ENCODE measurements at places on chromosomes 7 and 10.
A peak's percentile ranks its signal among the peaks of the same experiment; 100 is the strongest.

- DNase-seq: no peak
Measured at GRCh38 chr7:27173956-27174873, at the start of gene HOXA10. HOXA10 (minus strand) TSS chr7:27174320; CDS start chr7:27174306, 14 bp downstream.

GRCh38 chr7:121932768-121933167, 59.8 kb downstream of the PTPRZ1 start:
- DNase-seq: no peak

DNA sequence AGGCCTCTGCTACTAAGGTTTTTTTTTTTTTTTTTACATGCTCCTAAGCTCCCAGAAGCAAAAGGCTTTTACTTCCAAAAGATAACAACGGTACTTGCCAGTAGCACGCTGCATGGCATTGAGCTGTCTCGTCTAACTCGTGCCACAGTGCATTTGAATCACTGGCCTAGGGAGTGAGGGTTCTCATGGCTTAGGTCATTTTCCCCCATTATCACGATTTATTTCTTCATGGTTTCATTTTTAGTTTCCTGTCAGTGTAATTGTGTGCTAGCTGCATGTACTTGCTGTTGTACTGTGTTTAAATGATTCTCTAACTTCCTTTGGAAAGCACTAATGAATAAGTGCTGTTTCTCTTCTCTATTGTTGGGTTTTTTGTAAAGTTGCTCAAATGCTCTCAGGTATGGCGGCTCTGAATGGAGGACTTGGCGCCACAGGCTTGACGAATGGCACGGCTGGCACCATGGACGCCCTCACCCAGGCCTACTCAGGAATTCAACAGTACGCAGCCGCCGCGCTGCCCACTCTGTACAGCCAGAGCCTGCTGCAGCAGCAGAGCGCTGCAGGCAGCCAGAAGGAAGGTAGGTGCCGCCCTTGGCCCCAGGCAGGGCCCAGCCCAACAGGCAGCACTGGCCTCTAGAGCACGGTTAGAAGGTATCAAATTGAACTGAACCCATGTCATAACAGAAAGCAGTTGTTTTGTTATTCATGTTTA, 290.5 kb downstream of the USP6NL start:
- no peak for DNase-seq

- no peak for DNase-seq
Measured at GRCh38 chr10:100522107-100522801, 2.6 kb upstream of the SEC31B start.

- no peak for DNase-seq
Measured at GRCh38 chr10:665579-666091, 23.8 kb downstream of the DIP2C start.

DNA sequence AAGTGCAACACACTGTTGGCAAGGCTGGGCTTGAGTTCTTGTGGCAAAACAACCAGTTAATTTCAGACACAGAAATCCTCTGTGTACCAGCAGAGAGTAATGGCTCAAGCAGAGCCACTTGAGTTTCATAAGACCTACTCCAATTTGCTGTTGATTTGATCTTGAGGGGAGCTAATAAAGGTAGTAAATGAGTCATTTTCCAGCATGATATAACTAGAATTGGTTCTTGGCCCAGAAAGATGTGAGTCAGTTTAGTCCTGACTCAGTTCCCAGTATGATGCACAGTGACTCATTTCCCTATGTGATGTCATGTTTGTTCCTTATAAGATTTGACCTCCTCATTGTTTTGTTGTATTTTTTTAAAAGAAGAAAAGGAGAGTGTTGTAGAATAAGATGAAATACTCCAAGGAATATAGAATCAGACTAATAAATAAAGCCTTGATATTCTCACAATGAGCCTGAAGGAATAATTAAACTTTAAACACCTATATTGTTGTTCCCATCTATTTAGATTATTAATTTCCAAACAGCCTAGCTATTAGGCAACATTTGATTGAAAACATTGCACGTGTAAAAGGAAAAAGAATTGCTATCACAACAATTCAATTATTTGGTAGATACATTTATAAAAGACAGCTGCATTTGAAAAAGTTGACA, 186.2 kb downstream of the REEP3 start:
- peak; percentile 51 for DNase-seq

Measured in GM12864 (cell line).